ENCODE measurements at places on chromosomes 16 and 17.

- DNase-seq, result no peak
Observed at GRCh38 chr17:1909985-1910384, 80.2 kb downstream of the RPA1 start.

DNA sequence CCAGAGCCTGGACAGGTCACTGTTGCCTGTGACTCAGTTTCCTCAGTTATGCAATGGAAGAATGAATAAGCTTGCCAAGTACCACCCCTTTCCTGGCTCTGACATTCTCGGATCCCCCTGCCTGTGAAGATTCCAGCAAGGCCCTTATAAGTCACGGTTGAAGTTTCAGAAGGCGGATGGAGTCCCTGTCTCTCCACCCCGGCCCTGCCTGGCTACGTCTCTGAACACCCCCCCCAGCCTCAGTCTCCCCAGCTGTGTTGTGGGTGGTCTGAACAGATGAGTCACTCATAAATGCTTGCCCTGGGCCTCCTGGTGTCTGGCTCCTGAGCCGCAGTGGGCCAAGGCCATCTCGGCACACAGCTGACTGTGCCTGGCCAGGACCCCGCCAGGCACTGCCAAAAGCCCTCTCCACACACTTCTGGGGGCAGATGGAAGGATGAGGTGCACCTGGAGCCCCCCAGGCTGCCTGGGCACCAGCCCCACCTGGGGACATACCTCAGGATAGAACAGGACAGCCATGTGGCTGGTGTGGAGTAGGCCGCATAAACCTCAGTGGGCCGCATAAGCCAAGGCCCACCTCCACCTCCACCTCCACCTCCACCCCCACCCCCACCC, 15.4 kb downstream of the VASN start:
- no peak for DNase-seq

DNA sequence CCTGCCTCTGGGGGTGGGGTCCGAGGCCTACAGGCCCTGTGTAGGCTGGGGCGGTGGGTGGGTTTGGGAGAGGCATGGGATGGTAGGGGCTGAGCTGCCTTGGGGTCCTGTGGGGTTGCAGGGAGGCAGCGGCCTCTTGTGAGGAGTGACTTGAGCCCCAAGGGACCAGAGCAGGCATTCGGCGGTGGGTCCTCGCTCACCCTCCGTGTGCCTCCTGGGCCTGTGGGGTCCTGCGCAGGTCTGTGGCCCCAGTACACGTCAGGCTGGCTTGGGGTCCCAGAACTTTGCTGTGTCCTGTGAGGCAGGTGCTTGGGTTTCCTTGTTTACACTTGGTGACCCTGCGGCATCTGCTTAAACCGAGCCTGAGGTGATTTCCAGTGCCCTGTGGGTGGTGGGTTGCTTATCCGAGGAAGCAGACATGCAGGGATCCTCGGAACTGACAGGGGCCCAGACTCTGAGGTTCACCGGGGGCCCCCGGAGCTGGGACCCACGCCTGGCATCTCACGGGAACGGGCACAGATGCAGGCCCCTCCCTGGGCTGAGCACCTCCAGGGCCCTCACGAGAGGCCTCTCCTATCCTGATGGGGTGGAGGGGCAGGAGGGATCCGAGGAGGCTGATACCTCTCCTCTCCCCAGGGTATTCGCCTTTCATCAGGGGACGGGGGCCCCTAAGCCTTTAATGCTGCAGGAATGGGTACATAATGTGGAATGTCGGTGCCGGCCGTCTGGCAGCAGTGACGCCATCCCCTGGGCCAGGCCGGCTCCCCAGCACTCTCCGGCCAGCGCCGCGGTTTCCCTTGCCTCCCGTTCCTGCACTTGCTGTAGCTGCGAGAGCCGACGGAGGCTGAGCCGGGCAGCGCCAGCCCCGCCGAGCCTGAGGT, 7.7 kb downstream of the METRNL start:
- DNase-seq, result no peak

GRCh38 chr16:89727406-89728120, 6.2 kb downstream of the ZNF276 start:
- DNase-seq, result no peak

- no peak for DNase-seq
Observed at GRCh38 chr16:69934044-69934443, 17.1 kb upstream of the CLEC18A start.

DNA sequence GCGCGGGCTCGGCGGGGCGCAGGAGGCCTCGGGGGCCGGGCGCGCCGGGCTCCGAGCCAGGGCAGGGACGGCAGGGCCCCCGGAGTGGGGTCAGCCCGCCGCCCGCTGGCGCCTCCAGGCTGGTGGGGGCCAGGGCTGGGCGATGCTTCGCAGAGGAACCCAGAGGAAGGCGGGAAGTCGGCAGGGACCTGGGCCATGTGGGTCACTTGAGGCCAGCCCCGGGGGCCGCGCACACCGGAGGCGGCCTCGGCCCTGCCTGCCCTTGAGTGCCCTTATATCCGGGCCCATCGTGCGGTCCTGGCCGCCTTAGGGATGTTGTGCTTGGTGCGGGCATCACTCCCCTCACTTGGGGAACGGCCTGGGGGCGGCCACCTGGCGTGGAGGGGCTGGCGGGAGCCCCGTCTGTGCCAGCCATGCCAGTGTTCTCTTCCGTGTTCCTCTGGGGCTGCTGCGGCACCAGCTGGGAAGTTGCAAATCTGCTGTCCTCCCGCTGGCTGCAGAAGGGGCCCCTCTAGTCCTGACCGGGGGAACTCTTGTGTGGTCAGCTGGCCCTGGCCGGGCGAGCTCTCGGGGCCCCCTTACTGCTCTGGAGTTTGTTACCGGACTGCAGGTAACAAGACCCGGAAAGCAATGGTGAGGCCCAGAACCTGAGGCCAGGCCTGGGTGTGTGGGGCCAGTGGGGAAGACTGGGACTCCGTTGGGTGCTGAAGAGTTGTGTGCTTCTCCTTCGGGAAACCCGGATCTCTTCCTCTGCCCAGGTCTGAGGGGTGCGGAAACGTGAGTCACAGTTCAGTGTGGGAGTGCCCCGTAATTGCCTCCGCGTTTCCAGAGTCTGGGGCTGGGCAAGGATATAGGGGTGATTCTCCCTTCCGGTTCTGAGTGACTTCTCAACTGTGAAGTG, 849 bp downstream of the CAPN15 start:
- peak; percentile 66 for DNase-seq

DNA sequence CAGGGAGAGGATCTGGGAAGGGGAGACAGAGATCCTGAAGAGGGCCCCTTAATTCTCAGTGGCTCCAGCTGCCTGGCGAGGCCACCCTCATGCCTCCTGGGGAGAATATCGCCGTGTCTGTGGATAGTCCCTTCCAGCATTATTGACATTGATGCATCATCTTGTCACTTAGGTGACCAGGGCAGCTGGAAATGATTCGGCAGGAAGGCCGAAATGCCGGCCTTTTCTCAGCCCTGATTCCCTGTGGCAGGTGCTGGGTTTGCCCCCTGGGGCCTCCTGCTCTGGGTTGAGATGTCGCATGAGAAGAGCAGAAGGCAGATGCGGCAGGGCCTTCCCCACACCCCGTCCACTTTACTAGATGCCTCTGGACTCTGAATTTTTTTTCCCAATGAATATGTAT, 89.5 kb downstream of the RAP1GAP2 start:
- DNase-seq, result no peak

DNA sequence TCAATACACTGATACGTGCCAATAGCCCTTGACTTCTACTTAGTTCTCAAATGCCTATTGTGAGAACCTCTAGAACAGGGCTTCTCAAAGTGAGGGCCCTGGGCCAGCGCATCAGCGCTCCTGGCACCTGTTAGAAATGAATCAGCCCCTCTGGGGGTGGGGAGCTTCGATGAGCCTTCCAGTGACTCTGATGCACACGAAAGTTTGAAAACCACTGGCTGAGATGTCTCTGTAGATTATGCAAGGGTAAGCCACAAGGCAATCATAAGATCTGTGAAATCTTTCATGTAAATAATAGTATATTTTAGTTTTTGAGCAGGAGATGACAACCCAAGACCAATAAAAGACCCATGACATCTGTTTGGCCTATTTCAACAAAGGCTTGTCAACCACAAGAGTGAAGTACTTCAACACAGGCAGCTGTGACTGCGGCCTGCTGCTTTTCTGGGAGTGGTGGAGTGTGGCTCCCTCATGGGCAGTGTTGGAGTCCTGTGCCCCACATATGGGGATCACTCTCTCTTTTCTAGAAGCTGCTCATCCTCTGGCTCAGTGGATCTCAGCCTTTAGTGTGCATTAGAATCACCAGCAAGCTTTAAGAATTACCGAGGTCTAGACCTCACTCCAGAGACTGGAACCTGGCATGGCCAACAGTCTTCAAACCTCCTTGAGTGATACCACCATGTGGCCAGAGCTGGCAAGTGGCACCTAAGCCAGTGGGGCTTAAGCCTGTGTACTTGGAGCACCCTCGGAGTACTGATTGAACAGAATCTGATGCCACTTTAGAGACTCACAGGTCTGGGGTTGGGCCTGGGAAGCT, 5.8 kb downstream of the MTHFSD start:
- peak; percentile 69 for DNase-seq

DNA sequence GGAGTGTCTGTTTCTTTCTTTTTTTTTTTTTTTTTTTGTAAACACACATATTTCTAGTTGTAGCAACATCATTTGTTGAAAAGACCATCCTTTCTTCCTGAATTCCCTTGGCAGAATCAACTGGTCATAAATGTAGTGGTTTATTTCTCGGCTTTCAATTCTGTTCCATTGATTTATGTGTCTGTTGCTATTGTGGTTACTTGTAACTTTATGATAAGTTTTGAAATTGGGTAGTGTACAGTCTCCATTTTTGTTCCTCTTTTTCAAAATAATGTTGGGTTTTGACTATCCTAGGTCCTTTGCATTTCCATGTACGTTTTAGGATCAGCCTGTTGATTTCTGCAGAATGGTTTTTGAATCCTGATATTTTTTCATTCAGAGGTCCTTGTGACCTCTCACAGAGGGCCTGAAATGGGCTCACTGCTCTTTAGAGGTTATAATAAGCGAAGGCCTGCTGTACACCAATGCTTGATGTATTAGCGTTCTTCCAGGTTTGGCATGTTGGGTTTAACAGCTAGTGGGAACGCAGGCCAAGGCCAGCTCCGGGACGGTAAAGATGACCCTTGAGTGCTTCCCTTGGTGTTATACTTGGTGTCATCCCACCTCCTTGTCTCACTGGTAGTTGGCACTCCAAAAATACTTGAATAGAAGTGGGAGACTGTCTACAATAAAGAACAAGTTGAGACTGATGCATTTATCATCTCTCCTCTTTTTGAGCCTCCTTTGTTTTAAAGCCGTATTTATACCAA, 43.8 kb downstream of the ZNRF1 start:
- DNase-seq, result no peak

DNA sequence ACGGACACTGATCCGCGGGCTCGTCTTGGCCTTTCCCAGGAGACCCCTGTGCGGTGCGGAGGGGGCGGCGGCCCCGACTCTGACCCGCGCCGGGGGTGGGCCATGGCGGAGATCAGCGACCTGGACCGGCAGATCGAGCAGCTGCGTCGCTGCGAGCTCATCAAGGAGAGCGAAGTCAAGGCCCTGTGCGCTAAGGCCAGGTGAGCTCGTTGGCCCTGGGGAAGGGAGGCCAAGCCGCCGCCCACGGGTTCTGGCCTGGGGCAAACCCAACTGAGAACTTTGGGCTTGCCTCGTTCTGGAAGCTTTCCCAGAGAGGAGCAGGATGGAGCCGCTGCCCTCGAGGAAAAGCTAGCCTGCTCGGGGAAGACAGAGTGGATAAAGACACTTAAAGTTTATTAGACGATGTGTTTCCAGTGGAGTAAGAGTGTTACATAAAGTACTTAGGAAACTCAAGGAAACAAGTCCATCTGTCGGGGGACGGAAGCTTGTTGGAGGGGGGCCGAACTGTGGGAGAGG, 540 bp downstream of the PPP4C start:
- no peak for DNase-seq

GRCh38 chr17:49690256-49690655, 12.4 kb upstream of the SPOP start:
- DNase-seq, result no peak

DNA sequence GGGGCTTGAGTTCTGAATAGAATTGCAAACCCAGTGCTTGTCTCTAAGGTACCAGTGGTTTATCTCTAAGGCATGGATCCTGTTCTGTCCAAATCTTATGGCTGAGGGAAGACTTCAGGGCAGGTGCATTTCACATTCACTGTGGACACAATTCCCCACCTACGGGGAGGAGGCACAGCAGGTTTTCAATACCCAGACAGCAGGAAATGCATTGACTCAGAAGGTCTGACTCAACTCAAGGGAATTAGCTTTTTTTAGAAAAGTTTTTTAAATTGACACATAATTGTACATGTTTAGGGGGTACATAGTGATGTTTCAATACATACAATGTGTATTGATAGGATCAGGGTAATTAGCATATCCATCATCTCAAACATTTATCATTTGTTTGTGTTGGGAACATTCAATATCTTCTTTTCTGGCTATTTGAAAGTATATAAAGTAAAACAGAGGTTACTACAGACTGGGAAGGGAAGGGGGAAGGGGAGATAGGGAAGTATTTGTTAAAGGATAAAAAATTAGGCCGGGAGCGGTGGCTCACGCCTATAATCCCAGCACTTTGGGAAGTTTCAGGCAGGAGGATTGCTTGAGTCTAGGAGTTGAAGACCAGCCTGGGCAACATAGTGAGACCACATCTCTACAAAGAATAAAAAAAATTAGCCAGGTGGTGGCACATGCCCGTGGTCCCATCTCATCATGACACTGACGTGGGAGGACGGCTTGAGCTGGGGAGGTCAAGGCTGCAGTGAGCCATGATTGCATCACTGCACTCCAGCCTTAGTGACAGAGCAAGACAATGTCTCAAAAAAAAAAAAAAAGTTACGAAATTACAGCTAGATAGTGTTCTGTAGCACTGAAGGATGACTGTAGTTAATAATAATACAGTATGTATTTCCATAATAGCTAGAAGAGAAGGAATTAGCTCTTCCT, 54.9 kb downstream of the RGS9 start:
- peak; percentile 47 for DNase-seq

GRCh38 chr16:84119368-84119767, 2.6 kb upstream of the MBTPS1 start:
- DNase-seq, result no peak

DNA sequence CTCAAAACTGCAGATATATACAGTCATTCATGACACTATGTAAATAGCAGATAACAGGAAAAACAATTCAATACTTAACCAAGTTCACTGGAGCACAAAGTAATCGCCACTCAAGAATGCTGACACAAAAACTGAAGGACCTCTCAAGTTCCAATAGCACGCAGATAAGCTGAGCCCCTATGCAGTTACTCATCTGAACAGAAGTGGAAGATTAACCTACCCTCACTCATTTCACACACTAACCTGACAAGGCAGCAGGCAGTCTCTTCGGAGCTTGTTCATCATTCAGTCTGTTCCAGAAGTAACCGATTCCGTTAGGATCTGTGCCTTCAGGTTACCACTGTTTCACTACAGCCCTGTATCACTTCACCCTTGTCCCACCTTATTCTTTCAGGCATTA, 6.0 kb downstream of the HELZ start:
- no peak for DNase-seq

GRCh38 chr17:2105663-2106062, 50.8 kb downstream of the HIC1 start:
- no peak for DNase-seq

- DNase-seq, result peak; percentile 86
Observed at GRCh38 chr16:4505356-4506147, 29.4 kb downstream of the HMOX2 start.

GRCh38 chr16:11175787-11176341, 80.1 kb downstream of the SOCS1 start:
- peak; percentile 75 for DNase-seq

GRCh38 chr17:71447644-71448043, 673.2 kb upstream of the SOX9 start:
- DNase-seq, result no peak

Measured in activated CD4-positive, alpha-beta T cell treated with anti-CD3 and anti-CD28 coated beads, Interleukin-10, Interleukin-2, amounts not matched to agents 100 ng/mL and 50 ng/mL, durations not matched to agents 16 hours and 8 hours (primary cell).